ENCODE measurements at places on chromosomes 4 and X.

GRCh38 chr4:171846232-171846631 lies 33.0 kb downstream of the GALNTL6 start:
- no peaks in the 10 kb centered on the region for H3K27me3 ChIP-seq
- no peaks in the 10 kb centered on the region for H3K36me3 ChIP-seq
- no peak overlapping the region for H3K27ac ChIP-seq

GRCh38 chr4:185743722-185744487 lies 68.1 kb downstream of the SORBS2 start:
- no peaks in the 10 kb centered on the region for H3K36me3 ChIP-seq
- H3K4me1 ChIP-seq, result no peaks in the 10 kb centered on the region

GRCh38 chr4:95386410-95386809 lies 162.4 kb downstream of the UNC5C start:
- no peaks in the 10 kb centered on the region for H3K36me3 ChIP-seq
- no peak for DNase-seq
- H3K27ac ChIP-seq, result no peak overlapping the region
- no peaks in the 10 kb centered on the region for H3K27me3 ChIP-seq
- H3K4me1 ChIP-seq, result no peaks in the 10 kb centered on the region
- no peak overlapping the region for H3K4me3 ChIP-seq

DNA sequence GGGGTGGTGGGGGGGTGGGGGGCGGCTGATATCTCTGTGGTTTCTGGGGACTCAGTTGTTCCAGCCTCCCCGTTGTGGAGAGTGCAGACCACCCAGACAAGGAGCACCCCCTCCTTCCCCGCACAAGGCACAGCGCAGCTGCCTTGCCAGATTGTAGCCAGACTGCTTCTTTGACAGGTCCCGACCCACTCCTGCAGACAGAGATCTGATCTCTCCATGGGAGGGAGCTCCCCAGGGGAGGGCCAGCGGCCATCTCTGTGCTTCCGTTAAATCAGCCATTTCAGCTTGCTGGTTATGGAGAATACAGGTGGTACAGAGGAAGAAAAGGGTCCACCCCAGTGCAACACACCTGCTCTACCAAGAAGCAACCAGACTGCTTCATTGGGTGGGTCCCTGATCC lies 80.8 kb downstream of the FGF16 start:
- H3K27me3 ChIP-seq, result no peaks in the 10 kb centered on the region
- H3K36me3 ChIP-seq, result peaks cover 42% of the 10 kb centered on the region
- no peak overlapping the region for H3K4me3 ChIP-seq
- no peak for DNase-seq

DNA sequence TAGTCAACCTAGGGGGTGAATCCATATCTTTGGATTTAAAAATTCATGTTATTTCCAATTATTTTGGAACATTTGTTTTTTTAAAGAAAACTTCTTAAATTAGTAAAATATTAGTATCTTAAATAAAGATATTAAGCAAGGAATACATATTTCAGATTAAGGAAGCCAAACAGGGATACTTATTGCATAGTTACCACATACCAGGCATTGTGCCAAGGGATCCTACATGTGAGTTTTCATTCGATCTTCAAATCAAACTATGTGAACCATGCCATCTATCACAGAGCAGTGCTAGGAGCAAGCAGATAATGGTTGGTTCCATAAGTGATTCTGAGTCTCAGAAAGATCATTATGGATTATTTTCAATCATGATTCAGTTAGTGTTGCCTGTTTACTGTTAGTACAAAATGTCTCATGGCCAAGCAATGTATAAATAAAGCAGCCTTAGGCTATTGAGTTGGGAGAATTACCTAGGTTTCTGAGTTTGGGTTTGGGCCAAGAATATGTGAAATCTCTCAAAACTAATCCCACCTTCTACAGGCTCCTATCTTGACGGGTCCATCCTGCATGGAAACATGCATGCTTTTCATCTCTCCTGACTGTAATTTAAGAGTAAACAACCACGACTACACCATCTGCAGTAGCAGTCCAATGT lies 176.7 kb downstream of the NPFFR2 start:
- no peak overlapping the region for H3K27ac ChIP-seq
- no peaks in the 10 kb centered on the region for H3K4me1 ChIP-seq
- no peak overlapping the region for H3K4me3 ChIP-seq
- H3K27me3 ChIP-seq, result no peaks in the 10 kb centered on the region
- no peaks in the 10 kb centered on the region for H3K36me3 ChIP-seq
- no peak for DNase-seq

DNA sequence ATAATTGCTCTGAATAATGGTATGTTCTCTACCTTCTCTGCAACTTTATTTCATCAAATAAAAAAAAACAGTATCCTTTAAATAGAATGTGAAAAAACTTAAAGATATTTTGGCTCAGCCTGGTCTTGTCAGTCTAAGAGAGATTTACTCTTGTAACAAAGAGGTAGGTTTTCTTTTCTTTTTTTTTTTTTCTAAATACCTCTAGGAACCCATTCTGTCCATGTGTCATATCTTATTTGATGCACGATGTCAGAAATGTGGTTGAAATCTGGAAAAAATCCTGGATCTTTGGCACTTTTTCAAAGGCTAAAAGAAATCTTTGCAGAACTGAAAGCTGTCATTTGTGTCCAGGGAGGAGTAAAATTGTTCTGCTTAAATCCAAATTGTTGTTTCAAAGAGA lies 17.3 kb upstream of the FGF5 start:
- no peak overlapping the region for H3K4me3 ChIP-seq
- no peak overlapping the region for H3K27ac ChIP-seq
- peaks cover 28% of the 10 kb centered on the region for H3K27me3 ChIP-seq
- no peak for DNase-seq
- H3K4me1 ChIP-seq, result no peaks in the 10 kb centered on the region

- H3K27me3 ChIP-seq, result no peaks in the 10 kb centered on the region
- DNase-seq, result peak; percentile 61
- H3K4me3 ChIP-seq, result peak within 1 kb of the TSS; percentile 92
- H3K4me1 ChIP-seq, result peaks cover 37% of the 10 kb centered on the region
Observed at GRCh38 chrX:130171446-130172126, at the start of gene RAB33A. Gene RAB33A (plus strand): TSS chrX:130171962. CDS start chrX:130172063, 101 bp downstream.
